NCI-H2171 treated with DMSO at 0.1 percent for 48 hours (cell line): ENCODE measurements at places on chromosomes 3 and 15.

DNA sequence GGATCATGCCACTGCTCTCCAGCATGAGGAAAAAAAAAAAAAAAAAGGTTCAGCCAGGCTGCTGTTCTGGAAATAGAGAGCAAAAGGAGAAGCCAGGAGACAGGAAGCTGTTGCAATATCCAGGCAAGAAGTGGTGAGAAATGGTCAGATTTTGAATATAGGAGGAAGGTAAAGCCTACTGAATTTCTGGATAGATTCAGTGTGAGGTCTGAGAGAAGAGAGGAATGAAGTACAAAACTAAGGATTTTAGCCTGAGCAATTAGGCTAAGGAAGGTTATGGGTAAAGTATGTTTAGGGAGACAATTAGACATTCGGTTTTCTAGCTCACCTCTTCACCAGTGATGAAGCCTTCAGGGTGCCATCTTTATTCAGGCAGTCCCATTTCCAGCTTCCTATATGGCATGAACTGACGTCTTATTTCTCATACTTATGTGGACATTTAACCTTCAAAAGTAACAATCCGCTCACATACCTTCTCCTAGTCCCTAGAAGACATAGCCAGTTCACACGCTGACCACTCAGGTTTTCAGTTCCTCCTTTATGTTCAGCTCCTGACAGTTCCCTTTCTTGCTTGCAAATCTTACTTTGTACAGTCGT is 57.2 kb downstream of the KIF9 start:
- DNase-seq: no peak

DNA sequence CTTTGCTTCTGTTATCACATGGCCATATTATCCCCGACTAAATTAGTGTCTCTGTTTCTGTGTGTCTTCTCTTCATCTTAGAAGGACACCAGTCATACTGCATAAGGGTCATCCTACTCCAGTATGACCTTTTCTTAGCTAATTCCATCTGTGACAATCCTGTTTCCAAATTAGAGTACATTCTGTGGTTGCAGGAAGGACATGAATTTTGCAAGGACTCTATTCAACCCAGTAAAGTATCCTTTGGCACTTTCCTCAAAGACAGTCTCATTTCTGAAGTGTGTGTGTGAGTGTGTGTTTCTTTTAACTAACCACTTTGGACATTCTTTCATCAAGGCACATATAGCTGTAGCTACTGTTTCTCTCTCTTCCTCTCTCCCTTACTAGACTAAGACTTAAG is 15.2 kb upstream of the MME start:
- no peak for DNase-seq

DNA sequence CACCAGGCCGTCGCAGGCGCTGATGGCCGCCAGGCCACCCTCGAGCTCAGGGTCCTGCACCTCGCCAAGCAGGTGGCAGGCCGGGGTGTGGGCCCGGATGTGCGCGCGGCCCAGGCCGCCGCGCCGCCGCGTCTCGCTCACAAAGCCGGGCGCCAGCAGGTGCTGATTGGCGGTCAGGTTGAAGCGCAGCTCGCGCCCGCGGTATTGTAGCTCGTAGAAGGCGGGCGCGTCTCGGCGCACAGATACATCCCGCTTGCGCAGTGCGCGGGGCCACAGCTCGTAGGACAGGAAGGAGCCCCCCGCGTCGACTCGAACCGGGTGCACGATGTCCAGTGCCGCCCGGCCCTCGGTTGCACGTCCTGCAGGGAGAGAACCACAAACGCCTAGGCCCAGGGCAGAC is 11.1 kb downstream of the ADAMTS7 start:
- DNase-seq: no peak

DNA sequence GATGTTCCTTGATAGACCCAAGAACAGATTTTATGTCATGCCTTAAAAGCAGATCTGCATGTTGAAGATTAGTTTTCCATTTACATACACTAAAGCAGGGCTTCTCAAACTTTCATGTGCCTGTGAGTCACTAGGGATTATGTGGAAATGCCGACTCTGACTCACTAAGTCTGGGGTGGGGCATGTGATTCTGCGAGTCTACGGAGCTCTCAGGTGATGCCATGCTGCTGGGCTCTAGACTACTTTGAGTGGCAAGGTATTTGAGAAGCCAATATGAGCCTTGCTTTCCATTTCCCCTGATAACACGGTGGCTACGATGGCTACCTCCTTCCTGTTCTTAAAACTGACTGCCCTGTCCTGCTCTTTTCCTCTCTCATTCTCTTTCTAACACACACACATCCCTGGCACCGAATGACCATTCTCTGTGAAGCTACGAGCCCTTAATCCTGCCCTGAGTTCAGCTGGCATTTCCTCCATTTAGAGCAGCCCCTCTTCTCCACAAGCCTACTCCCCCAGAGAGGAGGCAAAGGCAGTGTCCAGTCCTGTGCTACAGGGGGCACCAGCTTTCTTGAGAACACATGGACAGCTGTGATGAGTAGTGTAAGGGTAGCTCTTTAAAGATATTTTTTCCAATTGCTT is 39.7 kb upstream of the PYGO1 start:
- DNase-seq: no peak

GRCh38 chr3:45407600-45407999 is 19.2 kb downstream of the LARS2 start:
- no peak for DNase-seq

GRCh38 chr3:19364148-19364547 is 215.8 kb downstream of the KCNH8 start:
- no peak for DNase-seq

GRCh38 chr3:86800116-86800515 is 190.8 kb downstream of the VGLL3 start:
- no peak for DNase-seq

DNA sequence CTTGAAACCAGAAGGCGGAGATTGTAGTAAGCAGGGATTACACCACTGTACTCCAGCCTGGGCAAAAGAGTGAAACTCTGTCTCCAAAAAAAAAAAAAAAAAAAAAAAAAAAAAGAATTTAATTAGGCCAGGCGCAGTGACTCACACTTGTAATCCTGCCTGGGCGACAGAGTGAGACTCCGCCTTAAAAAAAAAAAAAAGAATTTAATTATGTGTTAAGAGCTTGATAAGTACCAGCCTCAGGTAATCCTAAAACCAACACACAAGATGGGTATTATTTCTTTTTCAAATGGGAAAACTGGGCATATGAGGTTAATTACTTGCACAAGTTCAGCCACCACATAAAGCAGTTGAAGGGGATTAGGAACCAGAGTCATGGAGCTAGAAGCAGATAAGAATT is 49.0 kb downstream of the PBRM1 start:
- peak; percentile 41 for DNase-seq

- peak; percentile 3 for DNase-seq
These were observed 37.8 kb upstream of the MED12L start for GRCh38 chr3:151047636-151048035.

DNA sequence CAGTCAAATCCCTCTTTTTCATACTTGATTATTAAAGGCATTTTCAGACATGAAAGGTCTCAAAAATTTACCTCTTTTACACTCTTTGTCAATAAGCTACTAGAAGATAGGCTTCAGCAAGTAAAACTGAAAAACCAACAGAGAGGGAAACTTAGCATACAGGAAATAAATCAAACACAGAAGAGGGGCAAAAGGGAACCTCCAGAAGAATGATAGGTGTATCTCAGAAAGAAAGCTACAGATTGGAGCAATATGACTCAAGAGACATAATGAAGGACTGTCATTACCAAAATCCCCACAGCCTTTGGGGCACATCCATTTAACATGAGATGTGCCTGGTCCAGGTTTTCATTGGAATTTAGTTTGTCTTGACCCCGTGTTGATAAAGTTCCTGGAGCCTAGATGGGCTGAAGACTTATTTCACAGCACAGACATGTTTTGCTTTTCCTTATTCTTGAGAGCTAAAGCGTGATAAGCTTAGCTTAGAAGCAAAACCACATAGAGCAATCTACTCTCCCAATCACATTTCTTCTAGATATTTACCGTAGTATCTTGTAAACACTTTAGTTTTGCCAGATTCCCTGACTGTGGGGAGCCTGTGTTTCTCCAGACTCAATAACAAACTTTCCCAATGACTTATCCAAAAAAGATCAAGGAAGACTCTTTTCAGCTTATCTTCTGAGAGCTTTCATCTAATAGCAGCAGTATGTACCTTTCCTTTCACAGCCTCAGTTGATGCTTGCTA is 11.7 kb downstream of the LRRFIP2 start:
- DNase-seq: no peak

GRCh38 chr3:148582126-148582525 is 115.6 kb upstream of the AGTR1 start:
- no peak for DNase-seq

DNA sequence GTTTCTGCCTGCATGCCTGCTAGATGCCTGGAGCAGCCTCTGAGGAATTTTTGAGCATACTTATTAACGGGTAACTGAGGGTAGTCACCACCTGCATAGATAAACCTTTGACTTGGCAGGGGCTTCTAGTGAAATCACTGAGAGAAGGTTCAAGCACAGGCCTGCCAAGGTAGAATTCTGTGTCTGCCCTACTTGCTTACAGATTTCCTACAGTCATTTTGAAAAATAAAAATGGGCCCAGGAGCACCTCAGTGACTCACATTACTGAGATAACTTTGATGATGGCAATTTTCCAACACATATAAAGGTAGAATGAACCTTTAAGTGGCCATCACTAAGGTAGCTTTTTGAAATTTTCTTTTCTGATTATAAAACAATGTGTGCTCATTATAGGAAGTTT is 10.8 kb downstream of the CRTAP start:
- DNase-seq: no peak

GRCh38 chr15:71448688-71449114 is 333.4 kb downstream of the THSD4 start:
- peak; percentile 64 for DNase-seq

GRCh38 chr3:130420466-130420865 is 75.0 kb downstream of the COL6A5 start:
- no peak for DNase-seq

- DNase-seq: no peak
These were observed 428.8 kb upstream of the TPRG1 start for GRCh38 chr3:188742755-188743550.

DNA sequence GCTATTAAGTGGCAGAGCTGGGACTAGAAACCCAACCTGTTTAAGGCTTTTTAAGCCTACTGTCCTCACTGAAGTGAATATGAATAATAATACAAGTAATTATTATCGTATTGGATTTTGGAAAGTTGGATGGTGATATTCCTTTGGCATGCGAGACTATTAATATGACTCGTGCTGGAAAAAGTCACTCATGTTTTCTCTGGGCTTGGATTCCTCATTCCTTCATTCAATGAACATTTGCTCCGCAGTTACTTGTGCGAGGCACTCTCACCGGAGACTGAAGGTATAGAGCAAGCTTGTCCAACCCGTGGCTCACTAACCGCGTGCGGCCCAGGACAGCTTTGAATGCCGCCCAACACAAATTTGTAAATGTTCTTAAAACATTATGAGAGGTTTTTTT is 694 bp downstream of the PLAAT1 start:
- no peak for DNase-seq

DNA sequence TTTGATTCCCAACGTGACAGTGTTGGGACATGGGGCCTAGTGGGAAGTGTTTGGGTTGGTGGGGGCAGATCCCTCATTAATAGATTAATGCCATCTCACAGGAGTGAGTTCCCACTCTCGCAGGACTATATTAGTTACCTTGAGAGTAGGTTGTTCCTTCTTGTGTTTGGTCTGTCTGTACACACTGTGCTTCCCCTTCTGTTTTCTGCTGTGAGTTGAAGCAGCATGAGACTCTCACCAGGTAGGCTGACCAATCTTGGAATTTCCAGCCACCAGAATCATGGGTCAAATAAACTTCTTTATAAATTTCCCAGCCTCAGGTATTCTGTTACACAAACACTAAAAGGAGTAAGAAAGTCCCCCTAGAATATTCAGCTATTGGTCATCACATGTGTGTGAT is 145.4 kb downstream of the ERC2 start:
- no peak for DNase-seq

- DNase-seq: no peak
These were observed 109.2 kb downstream of the LRRK1 start for GRCh38 chr15:101028321-101028720.

DNA sequence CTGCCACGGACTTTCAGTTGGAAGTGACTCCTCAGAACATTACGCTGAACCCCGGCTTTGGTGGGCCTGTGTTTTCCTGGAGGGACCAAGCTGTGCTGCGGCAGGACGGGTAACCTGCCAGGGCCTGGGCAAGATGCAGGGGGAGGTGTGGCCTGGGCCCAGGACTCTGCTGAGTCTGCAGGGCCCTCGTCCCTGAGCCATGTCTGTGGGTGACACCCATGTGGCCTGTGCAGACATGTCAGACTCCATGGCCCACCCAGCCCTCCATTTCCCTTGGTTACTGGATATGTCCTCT is 4.9 kb upstream of the ITIH3 start:
- DNase-seq: no peak

- DNase-seq: no peak
These were observed 257.4 kb downstream of the SQOR start for GRCh38 chr15:45892182-45892581.

DNA sequence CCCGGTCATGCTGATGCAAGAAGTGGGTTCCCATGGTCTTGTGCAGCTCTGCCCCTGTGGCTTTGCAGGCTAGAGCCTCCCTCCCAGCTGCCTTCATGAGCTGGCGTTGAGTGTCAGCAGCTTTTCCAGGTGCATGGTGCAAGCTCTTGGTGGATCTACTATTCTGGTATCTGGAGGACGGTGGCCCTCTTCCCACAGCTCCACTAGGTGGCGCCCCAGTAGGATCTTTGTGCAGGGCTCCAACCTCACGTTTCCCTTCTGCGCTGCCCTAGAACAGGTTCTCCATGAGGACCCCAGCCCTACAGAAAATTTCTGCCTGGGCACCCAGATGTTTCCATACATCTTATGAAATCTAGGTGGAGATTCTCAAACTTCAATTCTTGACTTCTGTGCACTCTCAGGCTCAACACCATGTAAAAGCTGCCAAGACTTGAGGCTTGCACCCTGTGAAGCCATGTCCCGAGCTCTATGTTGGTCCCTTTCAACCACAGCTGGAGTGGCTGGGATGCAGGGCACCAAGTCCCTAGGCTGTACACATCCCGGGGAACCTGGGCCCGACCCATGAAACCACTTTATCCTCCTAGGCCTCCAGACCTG is 238.4 kb upstream of the MDFIC2 start:
- peak; percentile 1 for DNase-seq

DNA sequence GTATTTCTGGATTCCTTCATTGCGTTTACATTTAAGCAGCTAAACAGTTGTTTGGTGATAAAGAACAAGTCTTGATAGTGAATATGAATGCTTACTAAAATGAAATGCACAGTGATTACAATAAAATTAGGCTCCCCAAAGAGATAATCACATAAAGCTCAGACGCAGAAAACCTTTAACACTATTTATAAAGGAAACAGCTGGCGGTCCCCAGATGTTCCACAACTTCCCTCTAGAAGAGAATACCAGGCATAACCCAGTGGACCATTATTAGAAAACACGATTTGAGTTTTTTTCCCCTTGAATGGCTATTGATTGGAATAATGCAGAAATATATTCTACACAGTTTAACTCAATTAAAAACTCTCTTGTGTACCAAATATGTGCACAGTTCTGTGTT is 573.2 kb downstream of the DIPK2A start:
- no peak for DNase-seq
